GM12878 (cell line): ENCODE measurements at places on chromosomes 12 and 14.

DNA sequence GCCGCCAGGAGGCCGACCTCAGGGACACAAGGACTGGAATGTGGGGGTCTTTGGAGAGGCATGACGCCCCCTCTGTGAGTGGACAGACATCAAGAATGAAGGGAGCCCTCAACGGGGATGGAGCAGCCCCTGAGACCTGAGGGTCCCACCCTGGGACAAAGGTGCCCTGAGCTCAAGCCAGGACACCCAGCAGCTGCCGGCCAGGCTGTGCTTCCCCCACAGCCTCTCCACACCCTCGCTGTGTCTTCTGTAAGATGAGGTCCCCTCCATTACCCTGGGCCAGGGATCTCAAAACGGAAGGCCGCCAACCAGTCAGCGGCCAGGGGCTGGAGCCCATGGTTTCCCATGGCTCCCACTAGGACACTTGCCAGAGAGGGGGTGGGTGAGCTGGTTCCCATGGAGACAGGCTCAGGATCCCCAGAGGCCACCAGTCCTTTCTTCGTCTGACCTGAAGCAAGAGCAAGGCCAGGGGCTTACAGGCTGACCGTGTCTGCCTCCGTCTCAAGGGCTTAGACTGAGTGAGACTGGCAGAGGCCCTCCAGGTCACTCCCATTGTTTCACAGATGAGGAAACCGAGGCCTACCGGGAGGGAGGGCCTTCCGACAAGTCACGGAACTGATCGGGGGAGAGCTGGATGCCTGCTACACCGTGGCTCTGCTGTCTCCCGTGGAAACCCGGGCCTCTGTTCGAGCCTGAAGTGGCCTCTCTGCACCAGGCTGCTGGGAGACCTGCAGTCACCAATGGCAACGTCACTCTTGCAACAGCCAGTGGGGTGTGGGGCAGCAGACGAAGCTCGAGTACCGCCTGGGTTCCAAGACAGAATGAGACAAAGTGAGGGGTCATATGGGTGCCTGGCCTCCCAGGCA is 91.7 kb upstream of the DIO3 start:
- H3K4me1 ChIP-seq = no peaks in the 10 kb centered on the region
- no peaks in the 10 kb centered on the region for H3K36me3 ChIP-seq
- no peak for DNase-seq
- H3K27me3 ChIP-seq = no peaks in the 10 kb centered on the region; the same call in 1 of the 2 replicates

DNA sequence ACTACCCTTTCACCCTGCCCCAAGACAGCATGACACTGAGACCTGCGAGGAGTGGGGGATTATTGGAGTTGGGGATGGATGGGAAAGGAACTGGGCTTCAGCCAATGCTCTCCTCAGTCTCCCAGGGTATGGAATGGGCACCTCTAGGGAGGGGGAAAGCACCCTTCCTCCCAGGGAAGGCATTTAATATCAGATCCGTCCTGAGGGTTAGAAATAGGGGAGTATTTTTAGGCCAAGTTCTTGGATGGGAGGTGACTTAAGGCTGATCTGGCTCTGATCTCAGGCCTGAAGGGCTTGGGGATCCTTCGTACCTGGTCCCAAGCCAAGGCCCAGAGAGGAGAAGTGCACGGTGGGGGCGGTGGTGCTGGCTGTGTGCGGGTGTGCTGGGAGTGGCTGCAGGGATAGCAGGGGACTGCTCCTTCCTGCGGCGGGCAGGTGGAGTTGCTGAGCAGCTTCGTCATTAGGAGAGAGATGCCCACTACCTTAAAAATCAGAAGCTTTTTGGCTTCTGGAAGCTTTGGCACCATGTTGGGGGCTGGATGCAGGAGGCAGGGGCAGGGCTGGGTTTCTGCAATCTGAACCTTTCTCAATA is 7.0 kb upstream of the CEBPE start:
- H3K27ac ChIP-seq = no peak overlapping the region
- no peaks in the 10 kb centered on the region; the same call in 1 of the 2 replicates for H3K27me3 ChIP-seq
- no peak for DNase-seq
- H3K4me1 ChIP-seq = peaks cover 6% of the 10 kb centered on the region

GRCh38 chr14:74647061-74647677 is 35.1 kb upstream of the LTBP2 start:
- H3K27ac ChIP-seq = no peak overlapping the region
- H3K4me1 ChIP-seq = no peaks in the 10 kb centered on the region
- DNase-seq = no peak
- H3K36me3 ChIP-seq = no peaks in the 10 kb centered on the region
- no peak overlapping the region for H3K4me3 ChIP-seq
- no peaks in the 10 kb centered on the region for H3K27me3 ChIP-seq

DNA sequence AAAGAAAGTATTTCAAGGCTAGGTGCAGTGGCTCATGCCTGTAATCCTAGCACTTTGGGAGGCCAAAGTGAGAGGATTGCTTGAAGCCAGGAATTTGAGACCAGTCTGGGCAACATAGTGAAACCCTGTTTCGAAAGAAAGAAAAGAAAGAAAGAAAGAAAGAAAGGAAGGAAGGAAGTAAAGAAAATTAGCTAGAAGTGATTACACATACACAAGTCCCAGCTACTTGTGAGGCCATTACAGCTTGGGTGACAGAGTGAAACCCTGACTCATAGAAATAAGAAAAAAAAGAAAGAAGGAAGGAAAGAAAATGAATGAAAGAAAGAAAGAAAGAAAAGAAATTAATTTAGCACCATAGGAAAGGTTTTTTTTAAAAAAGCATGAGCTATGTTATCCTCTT is 33.3 kb upstream of the PPP1CC start:
- H3K4me1 ChIP-seq = peaks cover 40% of the 10 kb centered on the region
- H3K27me3 ChIP-seq = no peaks in the 10 kb centered on the region
- no peak for DNase-seq
- peak overlapping the region; percentile 65 for H3K27ac ChIP-seq

- H3K27ac ChIP-seq = no peak overlapping the region
- no peaks in the 10 kb centered on the region for H3K36me3 ChIP-seq
- no peak overlapping the region for H3K4me3 ChIP-seq
- DNase-seq = no peak
Measured at GRCh38 chr12:72098622-72099021, 160.0 kb downstream of the TPH2 start.

- no peaks in the 10 kb centered on the region for H3K27me3 ChIP-seq
- H3K27ac ChIP-seq = peak overlapping the region; percentile 91
- H3K4me3 ChIP-seq = 0 out of 2 replicates have a peak overlapping the region, but pooled peaks have one; percentile 18
Measured at GRCh38 chr12:68481181-68481941, 129.3 kb upstream of the RAP1B start.

GRCh38 chr12:122888232-122888752 is 7.6 kb downstream of the VPS37B start:
- peak overlapping the region; percentile 71 for H3K27ac ChIP-seq
- no peaks in the 10 kb centered on the region for H3K27me3 ChIP-seq
- H3K4me1 ChIP-seq = peaks cover 36% of the 10 kb centered on the region
- DNase-seq = no peak

DNA sequence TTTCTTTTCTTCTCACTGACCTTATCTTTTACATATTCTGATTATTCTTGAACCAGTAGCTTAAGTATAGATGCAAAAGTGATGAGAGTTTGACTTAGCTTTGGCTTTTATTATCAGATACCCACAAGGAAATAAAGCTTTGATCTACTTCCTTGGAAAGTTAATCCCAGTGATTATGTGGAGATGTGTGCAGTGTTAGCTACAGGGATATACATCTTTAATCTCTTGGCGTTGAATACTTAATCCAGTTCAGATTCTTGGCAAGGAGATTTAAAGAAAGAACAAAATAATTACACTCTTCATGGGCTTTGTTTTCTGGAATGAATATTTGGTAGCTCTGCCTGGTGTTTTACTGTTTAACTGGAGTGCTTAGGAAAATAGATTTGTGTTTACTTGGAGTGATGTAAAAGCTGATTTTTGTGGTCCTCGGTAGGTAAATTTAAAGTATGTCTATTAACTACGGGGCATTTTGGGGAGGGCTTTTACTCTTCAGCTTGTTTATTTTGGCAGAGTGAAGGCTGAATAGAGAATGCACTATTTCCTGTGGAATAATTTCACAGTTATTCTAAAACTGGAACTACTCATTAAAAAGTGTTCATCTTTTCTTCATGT is 150.1 kb upstream of the LRIG3 start:
- H3K4me3 ChIP-seq = no peak overlapping the region
- DNase-seq = no peak
- no peak overlapping the region for H3K27ac ChIP-seq

- no peak for DNase-seq
- no peak overlapping the region for H3K27ac ChIP-seq
- no peak overlapping the region for H3K4me3 ChIP-seq
- no peaks in the 10 kb centered on the region for H3K36me3 ChIP-seq
Measured at GRCh38 chr12:69149270-69149669, 90.1 kb upstream of the CPSF6 start.

- no peaks in the 10 kb centered on the region for H3K4me1 ChIP-seq
- no peaks in the 10 kb centered on the region for H3K36me3 ChIP-seq
- H3K27ac ChIP-seq = no peak overlapping the region
- no peaks in the 10 kb centered on the region for H3K27me3 ChIP-seq
- no peak for DNase-seq
- H3K4me3 ChIP-seq = no peak overlapping the region
Measured at GRCh38 chr12:19198272-19198671, 68.7 kb downstream of the PLEKHA5 start.

DNA sequence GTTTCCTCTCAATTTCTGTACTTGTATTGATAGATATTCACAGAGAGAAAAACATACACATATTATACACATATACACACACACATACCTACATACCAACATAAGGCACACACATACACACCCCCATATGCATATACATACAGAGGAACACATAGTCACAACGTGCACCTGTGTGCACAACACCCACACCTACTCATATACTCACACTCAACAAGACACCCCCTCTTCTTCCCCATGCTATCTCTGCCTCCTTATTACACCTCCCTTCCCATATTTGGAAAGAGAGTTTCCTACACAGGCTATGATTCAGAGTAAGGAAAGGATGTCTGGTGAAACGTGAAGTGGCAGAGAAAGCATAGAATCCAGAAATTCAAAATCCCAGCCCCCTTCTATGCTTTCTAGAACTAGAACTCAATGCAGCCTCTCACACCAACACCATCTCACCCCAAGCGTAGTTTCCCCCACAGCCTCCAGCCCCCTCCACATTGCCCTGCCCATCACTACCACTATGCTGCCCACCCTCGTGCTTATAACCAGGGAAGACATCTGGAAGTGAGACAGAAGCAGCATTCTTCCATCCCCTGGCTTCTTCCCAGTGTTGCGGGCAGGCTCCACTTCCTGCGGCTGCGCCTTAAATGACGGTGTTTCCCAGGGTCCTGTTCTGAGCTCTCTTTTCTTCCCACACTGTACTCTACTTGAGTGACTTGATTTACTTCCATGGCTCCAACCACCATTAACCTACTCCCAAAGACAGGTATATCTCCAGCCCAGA is 2.4 kb downstream of the RNASE8 start:
- DNase-seq = no peak
- no peak overlapping the region for H3K27ac ChIP-seq
- H3K4me3 ChIP-seq = no peak overlapping the region
- H3K36me3 ChIP-seq = no peaks in the 10 kb centered on the region
- H3K27me3 ChIP-seq = no peaks in the 10 kb centered on the region

GRCh38 chr14:56885825-56886224 is 75.5 kb upstream of the OTX2 start:
- no peaks in the 10 kb centered on the region for H3K27me3 ChIP-seq
- H3K4me3 ChIP-seq = no peak overlapping the region
- H3K4me1 ChIP-seq = no peaks in the 10 kb centered on the region
- no peak overlapping the region for H3K27ac ChIP-seq
- H3K36me3 ChIP-seq = no peaks in the 10 kb centered on the region

GRCh38 chr12:104109446-104110271 is 28.4 kb downstream of the NFYB start:
- no peaks in the 10 kb centered on the region for H3K27me3 ChIP-seq
- H3K4me3 ChIP-seq = no peak overlapping the region
- no peaks in the 10 kb centered on the region for H3K4me1 ChIP-seq
- no peak for DNase-seq

- H3K4me3 ChIP-seq = no peak overlapping the region
- H3K36me3 ChIP-seq = no peaks in the 10 kb centered on the region
- no peak for DNase-seq
- no peaks in the 10 kb centered on the region; the same call in 1 of the 2 replicates for H3K27me3 ChIP-seq
- H3K27ac ChIP-seq = no peak overlapping the region
Measured at GRCh38 chr14:99667821-99668220, 16.3 kb upstream of the CYP46A1 start.

- H3K27ac ChIP-seq = no peak overlapping the region
- H3K4me1 ChIP-seq = no peaks in the 10 kb centered on the region
- H3K27me3 ChIP-seq = no peaks in the 10 kb centered on the region
- no peak overlapping the region for H3K4me3 ChIP-seq
- no peaks in the 10 kb centered on the region for H3K36me3 ChIP-seq
Measured at GRCh38 chr12:119544765-119545625, 48.6 kb upstream of the TMEM233 start.

GRCh38 chr14:59229653-59230406 is 41.4 kb downstream of the DAAM1 start:
- H3K36me3 ChIP-seq = no peaks in the 10 kb centered on the region
- H3K4me1 ChIP-seq = peaks cover 5% of the 10 kb centered on the region
- no peak for DNase-seq
- no peaks in the 10 kb centered on the region for H3K27me3 ChIP-seq
- H3K27ac ChIP-seq = no peak overlapping the region

DNA sequence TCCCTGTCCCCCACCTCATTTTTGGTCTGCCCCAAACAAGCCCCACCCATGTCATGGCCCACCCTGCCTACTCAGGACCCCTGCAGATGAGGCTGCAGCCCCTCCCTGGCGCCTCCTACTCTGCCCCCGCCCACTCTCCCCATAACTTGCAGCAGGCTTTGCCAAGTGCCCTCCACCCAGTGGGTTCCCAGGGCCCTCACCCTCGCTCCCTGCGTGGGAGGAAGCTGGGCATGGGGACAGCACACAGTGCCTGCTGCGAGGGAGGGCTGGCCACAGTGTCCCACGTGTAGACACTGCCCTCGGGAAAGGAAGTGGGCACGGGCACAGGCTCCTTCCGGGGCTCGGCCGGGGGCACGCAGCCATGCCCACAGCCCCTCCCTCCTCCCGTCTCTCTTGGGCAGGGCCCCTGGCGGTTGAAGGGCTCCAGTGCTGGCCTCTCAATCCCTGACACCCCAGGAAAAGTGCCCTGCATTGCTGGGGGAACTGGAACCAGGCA is 9.4 kb downstream of the AKT1 start:
- H3K36me3 ChIP-seq = no peaks in the 10 kb centered on the region
- H3K27me3 ChIP-seq = no peaks in the 10 kb centered on the region
- no peak overlapping the region for H3K27ac ChIP-seq

- peaks cover 37% of the 10 kb centered on the region for H3K4me1 ChIP-seq
- no peaks in the 10 kb centered on the region for H3K27me3 ChIP-seq
- peak overlapping the region; percentile 57 for H3K4me3 ChIP-seq
Measured at GRCh38 chr12:106760184-106760531, 14.3 kb upstream of the RIC8B start.

DNA sequence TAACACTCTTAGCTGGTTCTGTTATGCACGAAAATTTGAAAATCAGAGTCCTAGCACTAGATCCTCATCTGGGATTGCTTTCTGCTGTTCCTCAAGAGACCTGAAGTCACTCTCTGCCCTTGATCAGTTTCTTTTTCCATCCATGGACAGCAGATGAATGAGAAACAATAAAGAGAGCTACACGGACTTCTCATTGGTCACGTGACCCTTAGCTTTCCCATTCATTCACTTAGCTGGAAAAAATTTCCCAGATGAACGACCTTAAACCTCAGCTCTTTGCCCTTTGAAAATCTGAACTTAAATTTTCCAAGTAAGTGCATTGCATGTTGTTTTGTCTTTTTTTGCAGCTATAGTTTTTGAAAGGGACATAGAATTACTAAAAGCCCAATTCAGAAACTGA is 27.2 kb upstream of the RGS6 start:
- H3K27me3 ChIP-seq = peaks cover 10% of the 10 kb centered on the region; the same call in 1 of the 2 replicates
- H3K4me3 ChIP-seq = no peak overlapping the region
- no peak for DNase-seq
- H3K27ac ChIP-seq = no peak overlapping the region

- no peak for DNase-seq
- no peaks in the 10 kb centered on the region for H3K27me3 ChIP-seq
- 0 out of 2 replicates have a peak, but pooled peaks cover 4% of the 10 kb centered on the region for H3K36me3 ChIP-seq
- H3K4me3 ChIP-seq = no peak overlapping the region
- no peak overlapping the region for H3K27ac ChIP-seq
Measured at GRCh38 chr14:92666251-92666650, 82.2 kb downstream of the LGMN start.
